ENCODE measurements at places on chromosomes 4 and X.

GRCh38 chr4:80438016-80438415, 102.5 kb downstream of the CFAP299 start:
- DNase-seq = no peak

DNA sequence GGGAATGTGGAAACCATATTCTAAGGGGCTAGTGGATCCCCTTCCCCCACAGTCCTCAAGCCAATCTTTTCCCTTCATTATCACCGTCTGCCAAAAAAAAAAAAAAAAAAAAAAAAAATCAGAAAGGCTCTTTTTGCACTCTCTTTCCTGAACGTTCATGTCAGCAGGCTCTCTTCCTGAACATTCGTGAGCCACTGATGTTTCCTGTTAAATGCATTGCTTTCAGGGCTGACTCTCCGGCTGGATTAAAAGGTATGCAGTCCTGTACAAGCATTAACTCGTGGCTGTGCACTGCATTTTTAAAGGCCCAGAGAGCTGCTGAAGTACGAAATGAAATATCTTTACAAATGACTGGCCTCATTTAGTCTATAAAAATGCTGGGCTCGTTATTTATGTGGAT, 34.0 kb upstream of the TSPAN5 start:
- no peak for DNase-seq

GRCh38 chr4:154928640-154929257, 147.7 kb downstream of the RBM46 start:
- no peak for DNase-seq

DNA sequence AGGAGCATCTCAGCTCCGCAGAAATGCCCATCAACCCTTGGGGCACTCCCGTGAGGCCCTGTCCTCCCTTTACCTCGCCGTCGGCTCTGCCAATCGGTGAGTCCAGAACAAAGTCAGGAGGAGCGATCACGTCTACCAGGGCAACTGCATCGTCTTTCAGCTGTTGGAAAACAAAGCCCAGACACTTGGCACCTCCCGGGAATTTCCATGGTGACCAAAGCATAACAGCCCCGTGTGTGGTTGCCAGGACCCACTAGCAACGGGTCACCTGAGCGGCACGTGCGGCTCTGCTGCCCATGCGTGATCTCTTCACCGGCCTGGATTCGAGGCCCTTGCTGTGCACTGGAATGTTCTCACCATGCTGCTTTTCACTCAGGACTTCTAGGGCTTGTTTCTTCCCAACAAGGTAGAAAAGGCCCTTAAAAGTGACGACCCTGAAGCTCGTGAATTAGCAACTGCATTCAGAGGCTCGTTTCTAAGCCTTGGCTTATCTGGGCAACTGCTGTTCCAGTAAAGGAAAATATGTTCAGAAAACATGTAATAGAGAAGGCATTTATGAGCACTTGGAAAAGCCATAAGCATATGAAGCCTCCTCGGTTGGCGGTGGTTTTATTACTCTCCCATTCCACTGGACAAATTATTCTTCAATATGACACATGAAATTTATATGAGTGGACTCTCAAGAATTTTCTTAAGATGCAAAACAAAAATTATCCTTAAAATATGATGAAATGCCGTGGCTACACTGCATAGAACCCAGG, 69.5 kb downstream of the ACOX3 start:
- DNase-seq = no peak

DNA sequence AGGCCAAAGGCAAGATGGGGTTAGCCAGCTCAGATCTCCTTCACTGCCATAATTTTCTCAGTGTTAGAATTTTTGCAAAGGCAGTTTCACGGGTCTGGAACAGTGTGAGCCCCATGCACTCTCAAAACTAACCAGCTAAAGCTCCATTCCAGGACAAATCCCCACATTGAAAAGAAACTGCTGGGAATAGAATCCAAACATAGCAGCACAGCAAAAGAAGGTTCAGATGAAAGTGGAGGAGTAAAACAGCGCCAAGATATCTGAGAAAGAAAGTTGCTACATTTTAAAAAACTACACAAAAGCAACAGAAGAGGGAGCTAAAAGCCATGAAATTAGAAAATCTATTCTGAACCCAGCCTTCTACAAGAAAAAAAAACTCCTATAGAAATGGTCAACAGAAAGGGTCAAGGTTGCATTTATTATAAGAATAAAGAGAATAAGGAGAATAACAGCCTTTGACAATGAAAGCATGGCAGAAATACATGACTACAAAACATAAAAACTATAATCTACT, 39.6 kb upstream of the SLC7A3 start:
- DNase-seq = peak; percentile 48

DNA sequence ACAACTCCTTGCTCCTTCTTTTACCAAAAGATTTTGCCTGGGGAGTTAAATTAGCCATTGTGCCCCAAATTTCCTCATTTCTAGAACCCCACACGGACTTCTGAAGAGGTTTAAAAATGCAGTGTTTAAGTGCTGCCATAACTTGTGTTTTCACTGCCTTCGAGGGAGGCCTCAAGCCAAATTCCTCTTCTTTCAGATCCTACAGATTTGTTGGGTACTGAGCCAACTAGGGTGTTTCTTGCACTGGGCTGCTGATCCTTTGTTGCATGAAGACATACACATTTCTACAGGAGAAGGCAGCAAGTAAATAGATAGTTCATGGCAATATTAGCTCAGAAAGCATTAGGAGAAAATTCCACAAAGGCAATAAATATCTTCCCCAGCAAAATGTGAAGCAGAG, 43.8 kb downstream of the GLRA2 start:
- no peak for DNase-seq

DNA sequence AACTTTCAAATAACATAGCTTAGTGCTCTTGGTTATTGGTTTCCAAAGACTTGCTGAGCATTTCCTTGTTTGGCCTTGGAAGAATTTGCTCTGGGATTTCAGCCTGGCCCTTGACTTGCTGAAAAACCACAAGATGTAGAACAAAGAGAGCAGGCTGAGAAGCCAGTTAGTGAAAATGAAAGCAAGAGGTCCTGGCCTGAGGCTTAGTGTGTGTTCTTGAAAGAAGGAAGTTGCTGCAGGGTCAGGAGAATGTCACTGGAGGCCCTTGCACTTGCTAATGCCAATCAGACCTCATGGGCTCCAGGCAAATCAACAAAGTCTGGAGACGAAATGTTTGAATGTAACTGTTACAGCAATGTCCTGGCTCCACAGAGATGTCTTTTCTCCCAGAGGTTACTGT, 79.4 kb downstream of the SYNPO2 start:
- peak; percentile 94 for DNase-seq

Data from Kasumi-1 (cell line).